ENCODE measurements at places on chromosomes 4 and X. TPM values are rescaled to one million over a fixed set of nuclear protein-coding genes. Genes with fewer than 3 reads are reported as not detected.

Gene SYN1
- total RNA-seq = 1.9 TPM

Gene MAMLD1
- total RNA-seq = 3.0 TPM

Gene EVC2
- total RNA-seq = 14.7 TPM

Gene PDE6B
- 19.7 TPM for total RNA-seq

Gene C4orf36
- total RNA-seq = 0.71 TPM

Gene PRICKLE3
- total RNA-seq = 12.7 TPM

Gene TNIP2
- 76.8 TPM for total RNA-seq

Gene ITM2A
- total RNA-seq = not detected

Gene GBA3
- not detected for total RNA-seq

Gene PPP4R3C
- not detected for total RNA-seq

Gene GSX2
- total RNA-seq = not detected

Gene SERTM2
- not detected for total RNA-seq

Gene RIBC1
- 0.41 TPM for total RNA-seq

Gene XPNPEP2
- not detected for total RNA-seq

Gene GLRA3
- total RNA-seq = not detected

Gene MAGEC2
- total RNA-seq = not detected

Gene SPANXA1
- 0.41 TPM for total RNA-seq

Gene MEPE
- not detected for total RNA-seq

Gene WDFY3
- 54.4 TPM for total RNA-seq

Gene EDNRA
- total RNA-seq = 11.7 TPM

Gene CT45A1
- not detected for total RNA-seq

Gene SLC25A4
- 30.2 TPM for total RNA-seq

Gene RNF4
- total RNA-seq = 83.9 TPM

Gene SHISA3
- total RNA-seq = 0.96 TPM

Gene GAGE12E
- not detected for total RNA-seq

Gene ARAF
- 41.2 TPM for total RNA-seq

Gene PGAM4
- not detected for total RNA-seq

Gene NAP1L5
- 0.96 TPM for total RNA-seq
